ENCODE measurements at places on chromosomes 6 and 20.

- DNase-seq: no peak
Measured at GRCh38 chr6:34090935-34091334, 55.0 kb downstream of the GRM4 start.

DNA sequence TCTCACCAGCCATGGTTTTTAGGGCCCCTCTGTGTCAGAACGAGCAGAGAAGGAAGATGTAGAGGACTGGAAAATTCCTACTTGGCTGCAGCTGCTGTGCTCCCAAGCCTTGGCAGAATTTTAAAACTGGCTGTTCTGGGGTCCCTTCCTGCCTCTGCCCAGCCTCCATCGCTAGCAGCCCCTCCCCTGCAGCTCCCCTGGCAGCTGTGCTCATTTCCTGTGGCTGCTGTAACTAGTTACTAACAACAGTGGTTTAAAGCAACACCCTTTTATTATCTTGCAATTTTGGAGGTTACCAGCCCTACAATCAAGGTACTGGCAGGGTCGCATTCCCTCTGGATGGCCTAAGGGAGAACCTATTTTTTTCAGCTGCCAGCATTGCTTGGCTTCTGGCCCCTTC, 3.7 kb upstream of the CST11 start:
- DNase-seq: no peak

DNA sequence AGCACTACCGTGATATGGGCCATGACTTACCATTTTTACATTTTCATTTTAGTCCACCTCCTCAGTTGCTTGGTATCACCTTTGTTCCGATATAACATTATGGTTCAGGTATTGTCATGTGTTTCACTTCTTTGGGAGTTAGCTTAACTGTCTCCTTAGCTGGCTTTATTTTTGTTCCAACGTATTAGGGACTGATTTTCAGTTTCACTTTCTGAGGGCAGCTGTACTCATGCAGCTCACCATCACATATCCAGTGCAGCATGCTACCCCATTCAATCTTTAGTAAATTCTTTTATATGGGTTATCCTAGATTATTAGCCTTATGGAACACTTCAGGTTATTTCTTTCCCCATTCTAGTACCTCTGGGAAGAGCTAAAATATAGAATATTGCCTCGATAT, 362.2 kb upstream of the IRAK1BP1 start:
- DNase-seq: no peak

- DNase-seq: no peak
Measured at GRCh38 chr6:129903082-129903481, 42.0 kb upstream of the TMEM244 start.

DNA sequence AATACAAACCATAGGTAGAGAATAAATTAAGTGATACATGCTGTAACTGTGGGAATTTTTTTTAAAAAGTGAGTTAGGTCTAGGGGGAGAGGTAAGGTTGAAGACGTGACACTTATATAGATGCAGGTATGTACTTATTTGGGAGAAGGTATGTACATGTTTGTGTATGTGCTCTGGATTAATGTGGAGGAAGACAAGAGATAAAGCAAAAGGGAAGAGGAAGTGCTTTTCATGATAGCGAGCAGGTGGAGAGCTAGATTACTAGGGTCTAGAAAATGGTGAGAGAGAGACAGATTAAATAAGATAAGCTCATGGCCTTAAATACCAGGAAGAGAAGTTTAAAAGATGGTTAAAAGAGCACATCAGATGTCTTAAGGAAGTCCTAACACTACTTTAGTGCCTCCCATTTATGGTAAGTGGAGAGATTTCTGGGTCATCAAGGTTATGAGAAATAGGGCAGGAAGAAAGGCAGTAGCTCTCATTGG, 92.5 kb downstream of the MAN1A1 start:
- DNase-seq: no peak

- DNase-seq: no peak
Measured at GRCh38 chr20:48197066-48197465, 411.8 kb upstream of the SULF2 start.

- DNase-seq: no peak
Measured at GRCh38 chr20:14414560-14414959, 77.1 kb upstream of the FLRT3 start.

DNA sequence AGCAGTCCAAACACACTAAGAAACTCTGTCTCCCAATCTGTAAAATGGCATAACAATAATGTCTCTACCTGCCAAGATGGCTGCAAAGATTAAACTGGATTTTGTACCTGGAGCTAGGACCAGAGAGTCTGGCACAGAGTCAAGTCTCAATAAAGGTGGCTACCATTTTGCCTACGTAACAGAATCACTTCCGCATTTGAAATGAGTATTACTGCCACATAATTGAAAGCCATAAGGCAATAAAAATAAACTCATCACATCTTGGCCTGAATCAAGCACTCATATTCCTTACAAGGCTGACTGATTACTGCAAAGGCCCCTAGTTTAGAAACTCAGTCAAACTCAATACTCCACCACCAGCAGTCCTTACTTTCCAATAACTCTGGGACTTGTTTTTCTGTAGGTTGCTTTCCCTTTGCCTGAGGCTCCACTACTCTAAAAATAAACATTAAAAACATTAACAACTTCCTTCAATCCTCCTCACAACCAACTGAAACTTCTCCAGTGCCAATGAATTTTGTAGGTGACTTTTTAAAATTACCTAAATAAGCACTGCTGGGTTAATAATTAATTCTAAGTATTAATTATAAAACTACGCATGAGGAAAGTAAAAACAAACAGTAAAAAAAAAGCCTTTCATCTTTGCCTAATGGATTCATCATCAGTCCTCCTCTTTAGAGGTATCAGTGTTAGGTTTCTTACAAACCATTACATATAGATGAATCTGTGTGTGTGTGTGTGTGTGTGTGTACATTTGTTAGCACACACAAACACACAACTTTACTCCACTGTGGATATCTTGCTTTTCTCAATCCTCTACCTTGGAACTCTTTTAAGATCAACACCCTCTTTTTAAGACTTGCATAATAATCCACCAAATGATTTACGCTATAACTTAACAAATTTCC, 3.7 kb downstream of the KIF16B start:
- DNase-seq: no peak

DNA sequence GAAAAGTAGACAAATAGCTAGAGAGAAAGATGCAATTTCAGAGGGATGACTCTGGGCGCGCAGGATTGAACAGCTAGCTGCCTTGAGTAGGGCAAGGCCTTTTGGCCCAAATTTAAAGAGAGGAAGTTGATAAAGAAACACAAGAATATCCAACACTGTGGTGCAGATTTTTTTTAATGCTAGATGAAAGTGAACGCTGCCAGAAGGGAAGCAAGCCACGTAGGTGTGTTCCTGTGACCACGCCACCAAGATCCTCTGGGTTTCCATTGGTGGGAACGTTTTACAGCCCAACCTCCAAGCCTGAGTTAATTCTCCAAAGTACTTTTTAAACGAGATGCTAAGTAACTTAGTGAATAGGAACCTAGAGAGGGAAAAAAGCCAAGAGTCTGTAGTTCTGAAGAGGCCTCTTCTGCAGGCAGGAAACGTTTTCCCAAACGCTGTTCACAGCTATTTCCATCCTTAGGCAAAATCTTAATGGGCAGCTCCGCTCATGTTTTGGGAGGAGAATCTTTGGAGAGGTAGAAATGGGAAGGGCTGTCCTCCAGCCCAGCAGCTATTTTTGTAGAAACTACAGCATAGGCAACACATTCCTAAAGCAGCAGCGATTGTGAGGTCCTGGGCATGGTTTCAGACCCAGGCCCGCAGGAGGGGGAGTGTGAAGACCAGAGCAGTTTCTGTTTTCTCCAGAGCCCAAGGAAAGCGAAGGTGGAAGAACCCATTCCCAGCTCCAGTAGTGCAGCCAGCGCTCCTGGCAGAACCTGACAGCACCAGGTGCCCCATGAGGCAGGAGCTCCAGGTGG, 8.2 kb downstream of the LY86 start:
- DNase-seq: no peak

- DNase-seq: no peak
Measured at GRCh38 chr20:37155987-37156386, 23.1 kb upstream of the RPN2 start.

Measured in stimulated activated CD4-positive, alpha-beta T cell treated with anti-CD3 and anti-CD28 coated beads, Interleukin-1b, Interleukin-23, amount 100 ng/mL, for 48 hours (primary cell).